ENCODE measurements at places on chromosomes 12 and 14. TPM values are rescaled to one million over a fixed set of nuclear protein-coding genes. Genes with fewer than 3 reads are reported as not detected.

GRCh38 chr14:101111620-101112290 is 208.2 kb upstream of the RTL1 start:
- DNase-seq: no peak
- no peaks in the 10 kb centered on the region for H3K36me3 ChIP-seq
- H3K27ac ChIP-seq: no peak overlapping the region
- peaks cover 2% of the 10 kb centered on the region for H3K27me3 ChIP-seq

- no peak overlapping the region for H3K27ac ChIP-seq
- no peak for DNase-seq
- H3K4me3 ChIP-seq: no peak overlapping the region
Observed at GRCh38 chr14:94601884-94602391, 10.3 kb upstream of the SERPINA3 start.

GRCh38 chr14:52781629-52782028 is 9.8 kb downstream of the GNPNAT1 start:
- H3K4me1 ChIP-seq: no peaks in the 10 kb centered on the region
- H3K27me3 ChIP-seq: no peaks in the 10 kb centered on the region
- H3K27ac ChIP-seq: no peak overlapping the region

GRCh38 chr14:75738192-75738591 is 77.1 kb downstream of the TTLL5 start:
- no peak overlapping the region for H3K4me3 ChIP-seq
- H3K4me1 ChIP-seq: no peaks in the 10 kb centered on the region
- no peak overlapping the region for H3K27ac ChIP-seq
- peaks cover 19% of the 10 kb centered on the region for H3K36me3 ChIP-seq
- H3K27me3 ChIP-seq: no peaks in the 10 kb centered on the region
- no peak for DNase-seq

DNA sequence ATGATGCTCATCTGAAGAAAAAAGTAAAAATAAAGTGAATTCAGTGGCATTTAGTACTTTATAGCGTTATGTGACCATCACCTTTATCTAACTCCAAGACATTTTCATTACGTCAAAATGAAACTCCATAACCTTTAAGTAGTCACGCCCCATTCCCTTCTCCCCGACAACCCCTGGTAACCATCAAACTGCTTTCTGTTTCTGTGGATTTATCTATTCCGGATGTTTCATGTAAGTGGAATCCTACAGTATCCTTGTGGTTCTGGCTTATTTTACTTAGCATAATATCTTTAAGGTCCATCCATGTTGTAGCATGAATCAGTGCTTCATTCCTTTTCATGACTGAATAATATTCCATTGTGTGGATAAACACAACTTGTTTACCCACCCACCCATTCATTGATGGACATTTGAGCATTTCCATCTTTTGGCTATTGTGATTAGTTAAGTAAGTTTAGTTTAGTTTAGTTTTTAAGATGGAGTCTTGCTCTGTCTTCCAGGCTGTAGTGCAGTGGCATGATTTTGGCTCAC is 18.5 kb upstream of the MAP1LC3B2 start:
- no peak for DNase-seq
- H3K4me3 ChIP-seq: no peak overlapping the region
- H3K27ac ChIP-seq: no peak overlapping the region
- H3K27me3 ChIP-seq: peaks cover 9% of the 10 kb centered on the region

GRCh38 chr14:23569443-23570151 is 2.0 kb upstream of the AP1G2 start:
- H3K36me3 ChIP-seq: peaks cover 19% of the 10 kb centered on the region
- peak overlapping the region; percentile 71 for H3K27ac ChIP-seq
- H3K4me3 ChIP-seq: no peak overlapping the region
- H3K27me3 ChIP-seq: peaks cover 5% of the 10 kb centered on the region

DNA sequence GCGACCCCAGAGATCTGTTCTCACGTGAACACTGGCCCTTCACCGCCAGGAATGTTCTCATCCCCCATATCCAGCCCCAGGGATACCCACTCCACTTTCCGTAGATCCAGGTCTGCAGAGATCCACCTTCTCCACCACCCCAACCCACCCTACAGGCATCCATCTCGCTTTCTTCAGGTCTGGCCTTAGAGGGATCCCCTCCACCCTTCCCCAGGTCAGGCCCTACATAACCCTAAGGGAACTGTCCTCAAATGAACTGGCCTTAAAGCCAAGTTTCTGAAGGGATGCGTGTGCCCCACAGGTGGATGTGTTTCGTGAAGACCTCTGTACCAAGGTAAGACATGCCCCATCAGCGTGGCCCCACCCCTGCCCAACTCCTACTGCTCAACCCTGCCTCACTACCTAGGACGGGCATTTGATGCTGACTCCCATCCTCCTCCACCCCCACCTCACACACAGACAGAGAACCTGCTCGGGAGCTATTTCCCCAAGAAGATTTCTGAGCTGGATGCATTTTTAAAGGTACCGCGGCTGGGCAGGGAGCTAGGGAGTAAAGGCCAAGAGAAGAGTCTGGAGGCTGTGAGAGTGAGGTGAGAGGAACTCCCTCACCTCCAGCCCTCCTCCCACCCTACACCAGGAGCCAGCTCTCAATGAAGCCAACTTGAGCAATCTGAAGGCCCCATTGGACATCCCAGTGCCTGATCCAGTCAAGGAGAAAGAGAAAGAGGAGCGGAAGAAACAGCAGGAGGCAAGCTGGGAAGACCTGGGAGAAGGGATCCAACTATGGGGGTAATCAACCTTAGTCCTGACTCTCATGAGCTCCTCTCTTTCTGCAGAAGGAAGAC is 912 bp downstream of the PSME1 start:
- H3K36me3 ChIP-seq: peaks cover 29% of the 10 kb centered on the region
- DNase-seq: no peak
- H3K4me3 ChIP-seq: peak overlapping the region; percentile 92

GRCh38 chr14:22658946-22659345 is 14.8 kb upstream of the OR6J1 start:
- H3K27me3 ChIP-seq: no peaks in the 10 kb centered on the region
- DNase-seq: no peak
- H3K4me1 ChIP-seq: no peaks in the 10 kb centered on the region
- no peak overlapping the region for H3K4me3 ChIP-seq

- H3K36me3 ChIP-seq: peaks cover 36% of the 10 kb centered on the region
- peaks cover 58% of the 10 kb centered on the region for H3K4me1 ChIP-seq
- no peaks in the 10 kb centered on the region for H3K27me3 ChIP-seq
- H3K4me3 ChIP-seq: no peak overlapping the region
- no peak for DNase-seq
Observed at GRCh38 chr12:12403264-12404248, 46.7 kb downstream of the BORCS5 start.

DNA sequence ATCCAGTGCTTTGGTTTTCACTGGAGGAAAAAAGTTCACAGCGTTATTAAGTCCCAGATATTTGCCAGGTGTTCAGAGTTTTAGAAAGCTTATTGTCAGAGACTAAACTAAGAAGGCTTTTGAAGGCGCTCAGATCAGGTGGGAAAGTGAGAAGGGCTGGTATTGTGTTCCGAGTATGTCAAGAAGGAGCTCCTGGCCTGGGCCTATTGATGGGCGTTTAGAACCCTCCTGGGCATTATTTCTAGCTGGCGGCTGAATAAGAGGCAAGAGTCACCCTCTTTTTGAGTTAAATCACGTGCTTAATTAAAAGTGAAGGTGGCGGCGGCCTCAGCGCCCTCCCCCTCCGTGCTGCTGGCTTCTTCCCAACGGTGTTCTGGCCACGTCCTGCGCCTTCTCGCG is 20.9 kb upstream of the GNS start:
- H3K4me1 ChIP-seq: peaks cover 9% of the 10 kb centered on the region
- no peak overlapping the region for H3K27ac ChIP-seq
- peak overlapping the region; percentile 75 for H3K4me3 ChIP-seq
- no peak for DNase-seq
- H3K36me3 ChIP-seq: peaks cover 4% of the 10 kb centered on the region

GRCh38 chr14:103372552-103373304 is 12.5 kb upstream of the MARK3 start:
- H3K4me1 ChIP-seq: no peaks in the 10 kb centered on the region
- H3K4me3 ChIP-seq: no peak overlapping the region
- no peaks in the 10 kb centered on the region for H3K27me3 ChIP-seq
- no peaks in the 10 kb centered on the region for H3K36me3 ChIP-seq

GRCh38 chr12:22615963-22616501 is 8.9 kb upstream of the ETNK1 start:
- no peak overlapping the region for H3K4me3 ChIP-seq
- H3K27ac ChIP-seq: no peak overlapping the region
- peaks cover 17% of the 10 kb centered on the region for H3K27me3 ChIP-seq
- DNase-seq: no peak

DNA sequence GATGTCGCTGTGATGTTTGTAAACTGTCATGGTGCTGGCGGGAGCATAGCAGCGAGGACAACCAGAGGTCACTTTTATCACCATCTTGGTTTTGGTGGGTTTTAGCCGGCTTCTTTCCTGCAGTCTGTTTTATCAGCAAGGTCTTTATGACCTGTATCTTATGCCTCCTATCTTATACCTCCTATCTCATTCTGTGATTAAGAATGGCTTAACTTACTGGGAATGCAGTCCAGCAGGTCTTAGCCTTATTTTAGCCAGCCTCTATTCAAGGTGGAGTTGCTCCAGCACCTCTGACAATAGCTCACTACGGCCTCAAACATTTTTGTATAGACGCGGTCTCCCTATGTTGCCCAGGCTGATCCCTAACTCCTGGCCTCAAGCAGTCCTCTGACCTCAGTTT is 53.7 kb downstream of the B4GALNT3 start:
- H3K4me3 ChIP-seq: no peak overlapping the region
- H3K36me3 ChIP-seq: no peaks in the 10 kb centered on the region
- no peaks in the 10 kb centered on the region for H3K4me1 ChIP-seq

- DNase-seq: no peak
- H3K36me3 ChIP-seq: peaks cover 28% of the 10 kb centered on the region
- no peak overlapping the region for H3K27ac ChIP-seq
- no peaks in the 10 kb centered on the region for H3K4me1 ChIP-seq
- no peaks in the 10 kb centered on the region for H3K27me3 ChIP-seq
Observed at GRCh38 chr14:90290337-90291011, 34.1 kb downstream of the PSMC1 start.

GRCh38 chr14:69635981-69636639 is 24.7 kb downstream of the SUSD6 start:
- H3K36me3 ChIP-seq: peaks cover 28% of the 10 kb centered on the region
- peak; percentile 12 for DNase-seq
- H3K27ac ChIP-seq: peak overlapping the region; percentile 91
- peaks cover 82% of the 10 kb centered on the region for H3K4me1 ChIP-seq

DNA sequence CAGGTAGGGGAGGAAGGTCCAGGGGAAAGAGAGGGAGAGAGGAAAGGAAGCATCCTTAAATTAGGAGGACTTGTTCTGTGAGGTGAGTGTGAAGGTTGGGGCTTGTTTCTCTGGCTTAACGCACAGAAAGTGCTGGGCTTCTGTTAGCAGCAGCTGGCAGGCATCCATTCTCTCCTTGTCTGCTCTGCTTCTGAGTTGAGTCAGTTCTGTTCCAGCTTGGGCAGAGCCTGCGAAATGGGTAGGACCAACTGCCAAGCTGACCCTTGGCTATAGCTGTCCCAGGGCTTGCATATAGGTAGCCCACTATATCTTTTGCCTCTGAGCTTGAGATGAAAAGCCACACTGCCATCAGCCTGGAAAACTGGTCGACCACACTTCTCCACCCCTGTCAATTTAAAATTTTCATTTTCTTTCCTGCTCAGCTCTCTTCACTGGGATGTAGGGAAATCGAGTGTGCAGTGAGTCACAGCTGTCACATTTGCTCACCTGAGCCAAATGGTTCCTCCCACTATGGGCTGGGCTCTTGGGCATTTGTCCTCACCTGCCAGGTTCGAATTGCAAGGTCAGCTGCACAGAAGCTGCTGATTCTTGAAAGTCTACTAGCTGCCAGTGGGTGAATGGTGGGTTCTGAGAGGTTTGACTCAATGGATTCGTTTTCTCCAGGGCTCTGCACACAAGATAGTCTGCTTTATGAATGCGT is 256.4 kb upstream of the PWP1 start:
- H3K4me3 ChIP-seq: no peak overlapping the region
- no peak for DNase-seq
- H3K27ac ChIP-seq: no peak overlapping the region

SDSL gene
- total RNA-seq: 0.54 TPM

KLRC3 gene
- not detected for total RNA-seq

TSPAN19 gene
- total RNA-seq: not detected

DEPDC4 gene
- total RNA-seq: 1.1 TPM

ASB2 gene
- 21.1 TPM for total RNA-seq

Measured in activated T-helper 1 cell treated with anti-CD3 and anti-CD28 coated beads, Interleukin-12 subunit alpha, Interleukin-12 subunit beta, Interleukin-2, Interleukin-4 antibody, amounts not matched to agents 30 ng/mL and 10 ng/mL and 1 ng/mL, durations not matched to agents 14 hours and 24 hours and 36 hours (primary cell).